ENCODE measurements at places on chromosomes 2 and 18.

DNA sequence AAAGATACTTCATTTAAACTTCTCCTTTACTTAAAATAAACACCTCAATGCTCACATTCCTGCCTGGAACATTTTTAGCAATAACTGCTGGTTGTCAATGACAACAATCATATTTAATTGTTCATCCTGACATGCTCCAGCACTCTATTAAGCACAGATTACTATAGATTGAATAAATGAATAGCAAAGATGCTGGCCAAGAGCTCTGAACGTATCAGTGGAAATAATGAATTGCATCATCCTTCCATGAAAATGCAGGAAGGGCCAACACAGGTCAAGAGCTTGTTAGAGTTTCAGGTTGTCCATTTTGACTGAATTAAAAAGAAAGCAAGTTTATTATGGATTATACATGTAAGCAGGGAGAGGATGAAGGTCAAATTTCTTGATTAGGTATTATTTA is 994.0 kb downstream of the TSN start:
- no peak for DNase-seq

DNA sequence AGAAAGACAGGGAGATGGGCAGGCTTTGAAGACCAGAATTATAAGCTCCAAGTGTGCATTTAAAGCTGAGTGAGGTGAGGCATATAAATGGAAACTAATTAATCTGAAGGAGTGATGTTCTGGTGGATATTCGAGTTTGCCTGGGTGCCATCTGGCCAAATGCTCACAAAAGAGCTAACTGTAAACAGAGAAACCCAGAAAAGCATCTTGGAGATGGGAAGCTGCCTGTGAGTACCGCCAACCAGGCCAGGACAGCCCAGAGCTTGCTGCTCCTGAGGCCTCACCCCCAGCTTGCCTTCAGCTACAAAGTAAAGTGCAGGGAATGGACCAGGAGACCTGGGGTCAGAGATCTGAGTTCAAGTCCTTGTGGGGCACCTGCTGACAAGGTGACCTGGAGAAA is 446.1 kb upstream of the MYT1L start:
- DNase-seq = no peak

DNA sequence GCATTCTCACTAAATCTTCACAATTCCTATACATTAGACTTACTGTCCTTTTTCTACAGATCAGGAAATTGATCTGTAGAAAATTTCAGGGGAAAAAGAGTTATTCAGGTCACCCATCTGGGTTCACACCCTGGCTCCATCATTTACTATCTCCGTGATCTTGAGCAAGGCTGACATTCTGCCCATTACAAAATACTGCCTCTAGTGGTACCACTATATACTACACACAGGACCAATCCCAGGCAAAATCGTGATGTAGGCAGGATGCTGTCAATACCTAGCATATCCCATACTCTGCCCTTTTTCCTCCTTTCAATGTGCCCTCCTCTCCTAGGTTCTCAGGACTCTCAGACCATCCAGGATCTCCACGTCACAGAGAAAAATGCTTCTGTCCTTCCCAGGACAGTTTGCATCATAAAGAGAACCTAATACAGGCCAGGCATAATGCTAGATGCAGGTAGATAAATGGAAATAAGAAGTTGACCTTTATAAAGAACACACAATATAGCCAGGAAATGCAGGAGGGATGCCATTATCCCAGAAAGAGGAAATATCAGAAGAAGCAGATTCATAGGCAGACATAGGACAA is 101.9 kb downstream of the CDH20 start:
- no peak for DNase-seq

GRCh38 chr2:47265751-47266231 is 110.7 kb upstream of the STPG4 start:
- DNase-seq = no peak

DNA sequence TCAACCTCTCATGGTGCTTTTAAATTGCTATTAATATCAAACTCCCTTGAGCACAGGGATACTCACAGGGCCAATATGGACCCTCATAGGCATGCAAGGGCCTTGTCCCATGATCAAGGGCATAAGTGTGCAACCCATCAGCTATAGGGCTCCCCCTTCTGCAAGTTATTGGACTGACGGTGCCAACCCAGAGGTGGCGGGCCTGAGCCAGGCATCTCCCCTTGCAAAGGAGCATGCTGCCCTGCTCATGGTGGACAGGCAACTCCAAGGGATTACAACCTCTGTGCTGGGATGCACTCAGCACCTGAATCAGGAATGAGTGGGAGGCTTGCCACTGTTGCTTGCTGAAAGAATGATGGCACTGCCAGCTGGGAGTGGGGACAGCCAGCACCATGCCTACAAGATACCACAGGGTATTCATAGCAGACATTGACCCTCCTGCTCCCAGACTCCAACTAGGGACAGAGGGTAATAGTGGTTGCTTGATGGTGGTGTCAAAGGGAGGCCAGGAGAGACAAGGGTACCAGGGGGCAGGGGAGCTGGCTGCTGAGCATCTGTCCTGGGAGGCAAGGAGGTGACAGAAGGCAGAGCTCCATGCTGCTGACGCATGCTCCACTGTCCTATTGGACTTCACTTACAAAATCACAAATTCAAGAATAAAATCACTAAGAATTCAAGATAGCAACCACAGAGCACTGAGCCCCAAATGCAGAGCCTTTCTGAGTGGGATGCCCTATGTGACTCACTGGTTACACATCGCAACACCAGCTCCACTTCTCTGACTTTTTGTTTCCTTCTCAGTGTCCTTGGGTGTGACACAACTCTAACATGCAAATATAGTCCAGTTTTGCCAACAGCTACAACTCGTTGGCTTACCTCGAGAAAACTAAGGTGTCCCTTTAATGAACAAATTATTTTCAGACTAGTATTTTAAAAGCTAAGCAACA is 157.1 kb upstream of the CCDC150 start:
- DNase-seq = no peak

DNA sequence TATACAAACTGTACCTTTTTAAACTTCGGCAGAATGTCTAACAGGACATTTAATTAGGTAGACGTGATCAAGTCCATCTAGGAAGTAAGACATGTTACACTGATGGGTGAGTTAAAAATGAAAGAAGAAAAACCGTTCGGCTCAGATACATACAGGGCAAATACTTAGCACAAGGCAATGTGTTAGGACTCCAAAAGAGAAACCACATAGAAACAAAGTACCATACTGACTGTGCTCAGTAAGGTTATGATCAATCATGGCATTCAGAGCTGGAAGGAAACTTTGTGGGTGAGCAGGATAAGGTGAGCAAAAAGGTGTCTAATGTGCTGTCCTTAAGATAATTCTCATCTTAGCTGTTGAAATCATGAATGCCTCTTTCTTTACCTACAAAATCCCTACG is 211.9 kb downstream of the STK39 start:
- no peak for DNase-seq

GRCh38 chr18:45997700-45998151 is 30.6 kb upstream of the EPG5 start:
- DNase-seq = no peak

- no peak for DNase-seq
Measured at GRCh38 chr2:53896864-53897263, 37.1 kb upstream of the GPR75 start.

GRCh38 chr18:5413447-5413846 is 117.9 kb upstream of the ZBTB14 start:
- DNase-seq = no peak

DNA sequence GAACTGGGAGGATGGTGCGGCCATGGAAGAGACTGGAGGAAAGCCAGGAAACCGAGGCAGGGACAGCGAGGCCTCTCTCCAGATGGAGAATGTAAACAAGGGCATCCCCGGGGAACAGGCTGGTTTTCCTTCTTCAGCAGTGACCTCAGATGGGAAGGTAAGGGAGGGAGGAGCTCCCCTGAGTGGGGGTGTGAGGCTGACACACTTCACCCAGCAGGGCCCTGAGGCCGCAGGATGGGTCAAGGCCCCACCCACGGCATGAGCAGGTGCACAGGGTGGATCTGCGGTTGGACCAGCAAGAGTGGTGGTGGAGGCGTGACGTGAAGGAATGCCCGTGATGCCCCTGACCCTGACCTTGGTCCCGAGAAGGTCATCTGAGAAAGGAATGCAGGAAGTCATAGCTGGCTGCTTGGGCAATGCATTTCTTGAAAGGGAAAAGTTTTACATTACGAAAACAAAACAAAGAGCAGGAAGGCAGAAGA is 48.1 kb downstream of the ADCY3 start:
- DNase-seq = no peak

DNA sequence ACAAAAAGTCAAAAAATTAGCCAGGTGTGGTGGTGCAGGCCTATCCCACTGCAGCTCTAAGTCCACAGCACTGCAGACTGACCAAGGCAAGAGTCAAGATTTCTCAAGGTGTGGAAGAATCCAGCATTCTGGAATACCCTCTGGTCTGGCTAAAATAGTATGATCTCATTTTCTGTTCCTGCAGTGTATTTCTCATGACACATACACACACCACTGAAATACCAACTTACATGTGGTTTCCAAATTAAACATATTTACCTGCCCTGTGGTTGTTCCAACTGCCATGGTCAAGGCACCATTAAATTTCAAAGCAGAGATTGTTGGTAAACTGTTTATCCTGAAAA is 30.9 kb downstream of the NOL10 start:
- DNase-seq = no peak

DNA sequence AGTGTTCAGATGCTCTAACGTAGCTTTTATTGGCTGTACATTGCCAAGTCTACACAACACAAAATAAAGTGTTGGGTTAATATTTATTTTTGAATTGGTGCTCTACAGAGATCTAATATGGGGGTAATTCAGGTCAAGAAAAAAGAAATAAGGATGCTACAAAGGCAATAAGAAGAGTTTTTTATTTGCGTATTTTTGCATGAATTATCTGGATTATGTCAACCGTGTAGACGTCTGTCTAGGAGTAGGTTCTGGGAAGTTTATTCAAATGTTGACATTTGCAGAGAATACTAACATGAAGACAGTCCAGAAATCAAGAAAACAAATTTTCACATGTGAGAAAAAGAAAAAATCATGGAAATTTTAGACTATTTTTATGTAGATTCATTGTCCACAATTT is 876.7 kb upstream of the POU3F3 start:
- no peak for DNase-seq

- DNase-seq = no peak
Measured at GRCh38 chr18:56726906-56727305, 75.7 kb downstream of the WDR7 start.

- no peak for DNase-seq
Measured at GRCh38 chr2:123606631-123607030, 418.5 kb upstream of the CNTNAP5 start.

GRCh38 chr2:179675435-179675834 is 186.0 kb downstream of the ZNF385B start:
- no peak for DNase-seq

DNA sequence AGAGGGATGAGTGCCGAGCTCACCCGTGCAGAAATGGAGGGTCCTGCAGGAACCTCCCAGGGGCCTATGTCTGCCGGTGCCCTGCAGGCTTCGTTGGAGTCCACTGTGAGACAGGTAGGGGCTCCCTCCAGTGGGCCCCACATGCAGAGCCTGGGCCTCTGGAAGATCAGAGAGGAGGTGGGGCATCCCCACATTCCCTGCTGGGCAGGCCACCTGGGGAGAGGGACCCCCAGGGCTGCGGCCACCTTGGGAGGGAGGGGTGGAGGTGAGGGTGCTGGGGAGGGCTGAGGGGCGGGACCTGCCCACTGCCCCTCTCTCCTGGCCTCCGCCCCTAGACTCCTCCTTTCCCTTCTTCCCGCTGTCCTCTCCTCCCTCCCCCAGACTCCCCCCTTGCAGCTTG is 38.5 kb downstream of the MTERF4 start:
- no peak for DNase-seq

DNA sequence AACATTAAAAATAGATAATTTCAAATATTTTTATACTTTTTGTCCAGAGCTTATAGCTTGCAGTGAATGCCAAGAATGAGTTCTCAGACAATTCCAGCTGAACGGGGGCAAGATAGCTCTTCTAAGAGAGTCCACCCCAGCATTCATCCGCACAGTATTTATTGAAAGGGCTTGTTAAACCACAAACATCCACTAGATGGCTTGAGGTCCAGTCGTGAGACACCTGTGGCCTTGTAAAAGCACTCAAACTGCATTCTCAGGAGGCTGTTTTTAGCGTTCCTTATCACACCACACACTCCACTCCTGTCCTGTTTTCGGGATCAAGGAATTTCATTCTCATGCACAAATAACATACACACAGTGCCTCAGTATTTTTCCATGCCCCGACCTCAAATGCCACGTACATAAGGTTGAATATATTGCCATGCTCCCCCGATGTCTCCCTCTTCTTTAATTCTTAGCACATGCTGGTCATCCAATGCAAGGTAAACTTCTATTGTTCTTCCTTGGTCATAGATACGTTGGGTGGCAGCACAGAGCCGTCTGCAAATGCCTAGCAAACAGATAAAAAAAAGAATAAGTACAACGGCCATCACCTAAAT is 47.4 kb downstream of the DNAJC10 start:
- no peak for DNase-seq

DNA sequence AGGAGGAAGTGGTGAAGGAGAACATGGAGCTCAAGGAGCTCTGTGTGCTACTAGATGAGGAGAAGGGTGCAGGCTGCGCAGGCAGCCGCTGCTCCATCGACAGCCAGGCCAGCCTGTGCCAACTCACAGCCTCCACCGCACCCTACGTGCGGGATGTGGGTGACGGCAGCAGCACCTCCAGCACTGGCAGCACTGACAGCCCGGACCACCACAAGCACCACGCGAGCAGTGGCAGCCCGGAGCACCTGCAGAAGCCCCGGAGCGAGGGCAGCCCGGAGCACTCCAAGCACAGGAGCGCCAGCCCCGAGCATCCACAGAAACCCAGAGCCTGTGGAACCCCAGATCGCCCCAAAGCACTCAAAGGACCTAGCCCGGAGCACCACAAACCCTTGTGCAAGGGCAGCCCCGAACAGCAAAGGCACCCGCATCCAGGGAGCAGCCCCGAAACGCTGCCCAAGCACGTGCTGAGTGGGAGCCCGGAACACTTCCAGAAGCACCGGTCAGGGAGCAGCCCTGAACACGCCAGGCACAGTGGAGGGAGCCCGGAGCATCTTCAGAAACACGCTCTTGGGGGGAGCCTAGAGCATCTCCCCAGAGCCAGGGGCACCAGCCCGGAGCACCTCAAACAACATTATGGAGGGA is 9.0 kb downstream of the CCDC85A start:
- DNase-seq = no peak

GRCh38 chr18:60469387-60470100 is 97.0 kb upstream of the MC4R start:
- no peak for DNase-seq

GRCh38 chr2:66548422-66548821 is 113.5 kb downstream of the MEIS1 start:
- no peak for DNase-seq

- DNase-seq = no peak
Measured at GRCh38 chr18:47215554-47216138, 35.8 kb downstream of the SKOR2 start.

Data from stimulated activated CD4-positive, alpha-beta T cell treated with anti-CD3 and anti-CD28 coated beads, Interleukin-1b, Interleukin-23, amount 100 ng/mL, for 1 hour (primary cell).